Adrenal gland (tissue), 19 donors: ENCODE measurements at places on chromosomes 4 and X.

DNA sequence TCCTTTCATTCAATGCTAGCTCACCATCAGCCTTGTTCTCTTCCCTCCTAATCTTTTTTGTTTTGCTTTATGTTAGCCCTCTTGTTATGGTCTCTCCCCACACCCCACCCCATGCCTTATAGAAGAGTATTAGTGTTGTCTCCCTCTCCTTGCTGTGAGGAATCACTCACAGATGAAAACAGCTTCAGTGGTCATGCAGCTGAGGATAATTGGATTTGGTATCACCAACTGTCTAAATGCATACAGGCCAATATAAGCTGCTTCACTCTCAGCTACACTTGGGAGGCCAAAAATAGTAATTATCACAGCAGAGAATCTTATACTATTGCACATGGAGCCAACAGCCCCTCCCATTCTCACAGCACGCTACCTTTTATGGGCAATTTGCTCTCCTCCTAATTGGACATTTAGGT lies 494.6 kb upstream of the FAM241A start:
- H3K27ac ChIP-seq, result no peak overlapping the region
- no peaks in the 10 kb centered on the region for H3K36me3 ChIP-seq
- no peak overlapping the region for H3K4me3 ChIP-seq
- no peaks in the 10 kb centered on the region for H3K4me1 ChIP-seq
- DNase-seq, result no peak
- H3K27me3 ChIP-seq, result no peaks in the 10 kb centered on the region

- H3K4me3 ChIP-seq, result no peak overlapping the region
- H3K27ac ChIP-seq, result no peak overlapping the region
- peaks cover 7% of the 10 kb centered on the region for H3K27me3 ChIP-seq
- H3K4me1 ChIP-seq, result no peaks in the 10 kb centered on the region
- no peaks in the 10 kb centered on the region for H3K36me3 ChIP-seq
These were observed 261.8 kb upstream of the ARX start for GRCh38 chrX:25277574-25277973.

GRCh38 chrX:153819384-153820040 lies 10.8 kb downstream of the PDZD4 start:
- H3K27me3 ChIP-seq, result peaks cover 34% of the 10 kb centered on the region
- H3K36me3 ChIP-seq, result no peaks in the 10 kb centered on the region
- H3K4me3 ChIP-seq, result no peak overlapping the region
- peaks cover 6% of the 10 kb centered on the region for H3K4me1 ChIP-seq

DNA sequence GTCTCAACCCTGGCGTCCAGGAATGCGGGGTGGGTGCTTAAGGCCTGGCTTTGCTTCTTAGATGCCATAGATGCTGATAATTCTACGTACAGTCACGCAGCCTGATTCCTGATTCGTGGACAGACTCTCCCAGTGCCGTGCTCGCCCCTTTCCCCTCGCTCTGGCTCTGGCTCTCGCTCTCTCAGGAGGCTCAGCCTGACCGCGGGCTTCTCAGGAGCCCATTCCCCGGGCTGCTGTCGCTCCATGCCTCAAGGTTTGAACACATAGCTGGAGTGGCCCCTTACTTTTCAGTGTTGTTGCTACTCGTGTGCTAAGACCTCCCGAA lies 59.2 kb upstream of the ZC4H2 start:
- H3K36me3 ChIP-seq, result no peaks in the 10 kb centered on the region
- H3K4me3 ChIP-seq, result peak overlapping the region; percentile 55
- H3K27ac ChIP-seq, result peak overlapping the region; percentile 37
- H3K27me3 ChIP-seq, result peaks cover 6% of the 10 kb centered on the region

GRCh38 chr4:41012293-41012692 lies 202.0 kb downstream of the APBB2 start:
- no peak overlapping the region for H3K4me3 ChIP-seq
- H3K27ac ChIP-seq, result no peak overlapping the region
- H3K27me3 ChIP-seq, result no peaks in the 10 kb centered on the region
- H3K36me3 ChIP-seq, result no peaks in the 10 kb centered on the region
- DNase-seq, result no peak
- H3K4me1 ChIP-seq, result no peaks in the 10 kb centered on the region
